ENCODE measurements at places on chromosomes 1 and 21. TPM values are rescaled to one million over a fixed set of nuclear protein-coding genes. Genes with fewer than 3 reads are reported as not detected.

GRCh38 chr1:217919683-217920388 lies 288.7 kb downstream of the SPATA17 start:
- no peak for DNase-seq

- no peak for DNase-seq
Observed at GRCh38 chr1:19495799-19496526, 10.6 kb upstream of the CAPZB start.

DNA sequence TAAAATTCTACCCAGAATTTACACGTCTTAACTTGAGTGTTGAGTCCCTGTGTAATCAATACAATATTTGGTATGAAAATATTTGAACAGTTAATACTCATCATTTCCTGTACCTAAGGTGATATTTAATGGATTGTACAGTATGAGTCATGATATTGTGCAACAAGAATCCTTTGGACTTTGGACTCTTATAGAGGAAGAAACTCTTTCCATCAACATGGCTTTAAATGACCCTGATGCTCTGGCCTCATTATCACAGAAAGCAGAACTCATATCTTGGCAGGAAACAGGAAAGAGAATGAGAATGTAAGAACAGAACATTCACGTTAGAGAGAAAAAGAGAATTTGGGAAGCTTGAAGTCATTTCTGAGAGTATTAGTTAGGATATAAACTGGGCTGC lies 168.8 kb upstream of the B3GALT2 start:
- no peak for DNase-seq

The NPHS2 gene
- not detected for total RNA-seq

- DNase-seq: no peak
Observed at GRCh38 chr1:245353915-245354775, 199.4 kb downstream of the KIF26B start.

- no peak for DNase-seq
Observed at GRCh38 chr21:32337206-32337605, 38.6 kb downstream of the MRAP start.

Measured in mesothelial cell of epicardium (in vitro differentiated cells).